ENCODE measurements at places on chromosomes 7 and 10.

- DNase-seq: no peak
These were observed 6.6 kb downstream of the GJD4 start for GRCh38 chr10:35611750-35612149.

DNA sequence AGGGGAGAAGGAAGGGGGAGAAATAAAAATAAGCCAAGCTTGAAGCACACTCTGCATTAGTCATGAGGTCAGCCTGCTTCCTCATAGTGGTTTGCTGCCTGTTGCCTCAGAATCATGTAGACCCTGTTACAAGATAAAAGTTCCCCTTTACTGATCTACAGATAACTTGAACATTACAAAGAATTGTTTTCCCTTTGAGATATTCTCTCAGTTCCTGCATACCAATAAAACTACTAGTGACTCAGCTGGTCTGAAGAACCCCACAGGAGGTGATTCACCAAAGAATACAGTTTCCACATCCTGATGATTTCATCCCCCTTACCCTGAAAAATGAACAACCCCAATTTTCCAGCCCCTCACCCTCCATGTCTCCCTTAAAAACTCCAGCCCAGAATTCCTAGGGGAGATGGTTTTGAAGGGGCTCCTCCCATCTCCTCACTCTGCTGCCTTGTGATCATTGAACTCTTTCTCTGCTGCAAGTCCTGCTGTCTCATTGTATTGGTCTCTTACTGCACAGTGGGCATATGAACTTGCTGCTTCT, 31.5 kb upstream of the NRP1 start:
- DNase-seq: no peak

- no peak for DNase-seq
These were observed 64.6 kb upstream of the MACROH2A2 start for GRCh38 chr10:69988094-69988493.

DNA sequence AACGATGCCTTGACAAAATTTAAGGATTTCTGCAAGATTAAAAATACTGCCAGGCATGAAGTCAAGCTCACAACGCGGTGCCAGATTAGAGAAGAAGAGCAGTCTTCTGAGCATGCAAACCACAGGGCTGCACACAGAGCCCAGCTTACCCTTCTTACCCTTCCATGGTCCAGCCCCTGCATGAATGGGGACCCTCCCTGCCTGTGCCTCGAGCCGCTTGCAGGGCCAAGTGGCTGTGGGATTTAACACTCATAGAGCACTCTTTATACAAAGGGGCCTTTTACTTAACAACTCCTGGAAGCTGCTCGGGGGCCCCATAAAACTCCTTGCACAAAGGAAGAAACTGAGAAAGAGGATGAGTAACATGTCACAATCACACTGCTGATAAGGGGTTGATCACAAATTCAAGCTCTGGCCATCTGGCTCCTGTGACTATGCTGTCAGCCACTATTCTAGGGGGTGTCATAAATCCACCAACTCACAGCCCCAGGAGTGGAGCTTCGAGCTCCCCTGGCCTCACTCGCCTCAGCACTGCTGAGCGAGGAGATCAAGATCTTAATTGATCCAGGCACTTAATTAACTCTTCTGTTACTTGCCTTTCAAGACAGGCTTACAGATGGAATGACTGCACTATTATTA, 514.8 kb downstream of the TNS3 start:
- DNase-seq: no peak

DNA sequence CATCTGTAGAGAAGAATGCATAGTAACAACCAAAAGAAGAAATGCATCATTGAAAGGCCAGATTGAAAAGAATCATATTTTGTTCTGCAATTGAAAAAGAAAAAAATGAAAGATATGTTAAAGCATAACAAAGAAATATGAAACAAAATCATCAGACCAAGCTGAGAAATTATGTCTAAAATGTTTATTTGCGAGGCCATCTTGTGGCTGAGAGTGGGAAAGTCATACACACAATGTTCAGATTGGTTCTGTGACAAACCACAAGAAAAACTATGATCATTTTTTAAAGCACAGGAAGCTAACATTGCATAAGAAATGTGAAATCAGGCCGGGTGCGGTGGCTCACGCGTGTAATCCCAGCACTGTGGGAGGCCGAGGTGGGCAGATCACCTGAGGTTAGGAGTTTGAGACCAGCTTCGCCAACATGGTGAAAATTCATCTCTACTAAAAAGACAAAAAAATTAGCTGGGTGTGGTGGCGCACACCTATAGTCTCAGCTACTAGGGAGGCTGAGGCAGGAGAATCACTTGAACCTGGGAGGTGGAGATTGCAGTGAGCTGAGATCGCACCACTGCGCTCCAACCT, 36.6 kb downstream of the ABCB5 start:
- DNase-seq: no peak

DNA sequence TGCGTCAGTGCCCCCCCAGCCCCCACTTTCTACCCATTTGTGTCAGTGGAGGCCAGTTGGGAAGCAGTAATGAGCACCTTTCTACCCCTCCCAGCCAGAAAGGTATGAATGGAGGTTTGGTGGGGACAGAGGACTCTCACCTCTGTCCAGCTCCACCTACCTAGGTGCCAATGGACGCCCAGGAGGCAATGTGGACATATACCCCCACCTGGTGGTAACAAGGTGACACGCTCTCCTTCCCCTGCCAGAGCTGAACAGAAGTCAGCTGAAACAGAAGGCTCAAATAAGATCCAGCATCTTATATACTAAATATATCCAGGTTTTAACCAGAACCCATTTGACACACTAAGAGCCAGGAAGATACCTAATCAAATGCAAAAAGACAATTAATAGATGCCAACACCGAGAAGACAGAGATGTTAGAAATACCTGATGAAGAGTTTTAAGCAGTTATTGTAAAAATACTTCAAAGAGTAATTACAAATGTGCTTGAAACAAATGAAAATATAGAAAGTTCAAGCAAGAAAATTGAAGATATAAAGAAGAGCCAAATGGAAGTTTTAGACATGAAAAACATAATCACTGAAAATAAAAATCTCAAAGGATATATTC, 18.4 kb upstream of the SORCS3 start:
- no peak for DNase-seq

- peak; percentile 48 for DNase-seq
These were observed 652 bp downstream of the ATOH7 start for GRCh38 chr10:68231106-68231816.

All from Panc1 (cell line).